ENCODE measurements at places on chromosomes 4 and X. TPM values are rescaled to one million over a fixed set of nuclear protein-coding genes. Genes with fewer than 3 reads are reported as not detected.

Gene PFKFB1
- total RNA-seq = 0.65 TPM

DNA sequence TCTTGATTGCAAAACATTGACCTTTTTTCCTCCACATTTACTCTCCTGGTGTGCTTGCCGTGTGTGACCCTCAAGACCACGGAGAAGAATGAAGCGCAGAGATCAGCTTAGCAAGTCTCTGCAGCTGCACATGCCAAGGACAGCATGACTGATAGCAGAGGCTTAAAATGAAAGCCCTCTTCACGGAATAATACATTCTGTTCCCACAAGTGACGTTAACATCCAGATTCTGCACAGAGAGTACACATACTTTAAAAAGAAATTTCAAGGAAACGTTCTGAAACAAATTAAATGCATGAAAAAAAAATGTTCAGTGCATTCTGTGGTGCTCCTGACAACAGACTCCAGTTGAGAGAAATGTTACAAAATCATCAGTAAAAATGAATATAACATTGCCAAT is 60.9 kb downstream of the SLC7A11 start:
- DNase-seq = no peak

Gene DUSP21
- not detected for total RNA-seq

DNA sequence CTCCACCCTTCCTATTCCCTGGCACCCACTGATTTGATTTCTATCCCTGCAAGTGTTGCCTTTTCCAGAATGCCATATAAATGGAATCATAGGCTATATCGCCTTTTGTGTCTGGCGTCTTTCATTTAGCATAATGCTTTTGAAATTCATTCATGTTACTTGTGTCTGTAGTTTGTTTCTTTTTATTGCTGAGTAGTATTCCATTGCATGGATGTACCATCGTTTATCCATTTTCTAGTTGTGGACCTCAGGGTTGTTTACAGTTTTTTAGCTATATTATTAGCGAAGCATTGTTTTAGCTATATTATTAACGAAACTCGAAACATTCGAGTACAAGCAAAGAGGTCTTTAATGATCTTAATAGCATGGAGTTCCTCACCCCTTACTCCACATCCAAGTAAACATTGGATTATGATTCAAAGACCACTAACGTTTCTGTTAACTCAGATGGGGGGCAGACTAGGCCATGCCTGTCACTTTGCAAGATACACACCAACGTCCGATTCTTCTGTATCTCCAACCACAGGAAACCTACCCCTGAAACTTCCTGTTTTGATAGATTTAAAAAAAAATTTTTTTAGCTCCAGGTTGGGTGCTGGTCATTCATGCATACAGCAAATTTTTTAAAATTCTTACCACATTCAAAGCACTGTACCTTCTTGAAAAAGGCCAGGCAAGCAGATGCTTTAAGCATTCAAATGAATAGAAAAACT is 1.1 kb downstream of the DCK start:
- no peak for DNase-seq
